ENCODE measurements at places on chromosomes 12 and 14.
A peak's percentile ranks its signal among the peaks of the same experiment; 100 is the strongest.

DNA sequence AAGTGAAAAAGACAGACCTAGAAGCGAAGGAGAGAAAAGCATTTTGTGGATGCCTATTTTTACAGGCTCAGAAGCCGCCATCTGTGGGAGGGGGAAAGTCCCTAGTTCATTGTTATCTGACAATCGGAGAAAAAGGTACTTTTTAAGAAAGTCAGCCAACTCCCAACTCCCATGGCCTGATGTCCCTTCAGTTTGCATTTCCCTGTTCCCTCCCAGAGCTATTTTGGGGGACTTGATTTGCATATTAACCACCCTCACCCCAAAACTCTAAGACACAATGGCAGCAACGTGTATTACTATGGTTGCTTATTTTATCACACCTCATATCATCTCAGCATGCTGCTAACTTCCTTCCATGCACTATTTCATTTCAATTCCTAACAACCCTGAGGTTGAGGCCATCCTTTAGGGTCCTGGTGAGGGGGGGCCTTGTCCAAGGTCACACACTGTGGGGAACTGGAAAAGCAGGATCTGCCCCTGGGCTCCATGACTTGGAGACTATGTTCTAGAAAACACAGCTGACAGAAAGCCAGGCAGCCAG is 18.7 kb downstream of the HVCN1 start:
- no peak for DNase-seq

GRCh38 chr12:103778781-103779180 is 62.3 kb downstream of the NT5DC3 start:
- no peak for DNase-seq

GRCh38 chr14:34833549-34834523 is 41.3 kb downstream of the BAZ1A start:
- peak; percentile 18 for DNase-seq

DNA sequence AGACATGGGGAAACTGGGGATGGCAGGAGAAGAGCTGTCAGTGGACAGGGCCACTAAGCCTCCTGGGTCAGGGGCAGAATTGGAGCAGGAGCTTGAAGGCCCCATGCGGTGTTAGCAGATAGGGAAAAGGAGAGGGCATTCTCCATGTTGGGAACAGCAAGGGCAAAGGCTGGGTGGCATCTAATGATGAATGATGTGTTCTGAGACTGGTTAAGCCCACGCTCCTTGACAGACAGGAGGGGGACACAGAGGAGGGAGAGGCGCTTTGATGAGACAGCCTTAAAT is 63.0 kb downstream of the CLMN start:
- no peak for DNase-seq

- DNase-seq, result peak; percentile 82
Measured at GRCh38 chr12:86551146-86551571, 295.0 kb upstream of the MGAT4C start.

- no peak for DNase-seq
Measured at GRCh38 chr12:93848523-93849101, 171.4 kb downstream of the CRADD start.

DNA sequence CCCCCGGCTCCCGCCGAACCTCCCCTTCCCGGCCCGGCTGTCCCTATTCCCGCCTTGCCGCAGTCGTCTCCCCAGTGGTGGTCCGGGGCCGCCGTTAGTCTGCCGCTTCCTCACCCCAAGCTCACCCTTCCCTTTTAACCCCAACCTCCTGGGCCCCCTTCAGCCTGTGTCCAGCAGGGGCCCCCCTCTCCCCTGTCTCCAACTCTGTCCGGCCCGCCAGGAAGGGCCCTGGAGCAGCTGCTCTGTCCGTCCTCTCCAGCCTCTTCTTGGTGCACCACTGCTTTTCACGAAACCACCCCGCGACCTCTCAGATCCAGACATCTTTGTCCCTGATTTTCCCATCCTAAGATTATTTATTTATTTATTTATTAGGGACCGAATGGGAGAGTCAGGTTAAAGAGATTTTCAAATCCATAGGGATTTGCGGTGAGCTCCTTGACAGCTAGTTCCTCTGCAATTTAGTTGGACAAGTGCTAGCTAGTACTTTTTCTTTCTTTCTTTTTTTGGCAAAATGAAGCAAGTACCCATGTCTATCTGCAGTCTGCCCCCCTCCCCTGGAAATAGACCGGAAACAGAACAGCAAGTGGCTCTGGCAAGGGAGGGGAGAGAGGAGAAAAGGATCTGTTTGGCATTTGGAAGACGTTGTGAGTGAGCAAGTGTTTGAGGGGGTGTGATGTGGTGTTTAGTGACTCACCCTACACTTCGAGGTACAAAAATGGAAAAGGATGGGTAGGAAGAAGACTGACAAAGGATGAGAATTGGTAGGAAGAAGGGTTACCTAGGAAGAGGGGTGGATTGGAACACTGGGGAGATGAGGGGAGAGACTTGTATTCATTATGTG is 632 bp downstream of the UBR7 start:
- peak; percentile 70 for DNase-seq

- no peak for DNase-seq
Measured at GRCh38 chr12:54060174-54060974, 6.7 kb downstream of the HOXC4 start.

- no peak for DNase-seq
Measured at GRCh38 chr12:52820521-52820920, 6.6 kb upstream of the KRT4 start.

DNA sequence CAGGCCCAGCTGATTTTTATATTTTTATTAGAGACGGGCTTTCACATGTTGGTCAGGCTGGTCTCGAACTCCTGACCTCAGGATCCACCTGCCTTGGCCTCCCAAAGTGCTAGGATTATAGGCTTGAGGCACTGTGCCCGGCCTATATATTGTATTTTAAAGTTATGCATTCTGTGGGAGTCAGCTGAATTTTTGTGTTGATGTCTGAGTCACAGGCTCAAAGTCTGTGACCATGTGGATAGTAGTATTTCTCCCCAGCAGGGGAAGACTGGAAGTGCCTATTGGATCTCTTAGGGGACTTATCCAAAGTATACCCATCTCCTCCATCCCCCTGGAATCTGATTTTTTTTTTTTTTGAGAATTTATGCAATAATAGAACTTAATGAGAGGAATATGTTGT is 43.8 kb upstream of the ATF1 start:
- no peak for DNase-seq

GRCh38 chr12:105409801-105410471 is 79.4 kb downstream of the C12orf75 start:
- peak; percentile 49 for DNase-seq

DNA sequence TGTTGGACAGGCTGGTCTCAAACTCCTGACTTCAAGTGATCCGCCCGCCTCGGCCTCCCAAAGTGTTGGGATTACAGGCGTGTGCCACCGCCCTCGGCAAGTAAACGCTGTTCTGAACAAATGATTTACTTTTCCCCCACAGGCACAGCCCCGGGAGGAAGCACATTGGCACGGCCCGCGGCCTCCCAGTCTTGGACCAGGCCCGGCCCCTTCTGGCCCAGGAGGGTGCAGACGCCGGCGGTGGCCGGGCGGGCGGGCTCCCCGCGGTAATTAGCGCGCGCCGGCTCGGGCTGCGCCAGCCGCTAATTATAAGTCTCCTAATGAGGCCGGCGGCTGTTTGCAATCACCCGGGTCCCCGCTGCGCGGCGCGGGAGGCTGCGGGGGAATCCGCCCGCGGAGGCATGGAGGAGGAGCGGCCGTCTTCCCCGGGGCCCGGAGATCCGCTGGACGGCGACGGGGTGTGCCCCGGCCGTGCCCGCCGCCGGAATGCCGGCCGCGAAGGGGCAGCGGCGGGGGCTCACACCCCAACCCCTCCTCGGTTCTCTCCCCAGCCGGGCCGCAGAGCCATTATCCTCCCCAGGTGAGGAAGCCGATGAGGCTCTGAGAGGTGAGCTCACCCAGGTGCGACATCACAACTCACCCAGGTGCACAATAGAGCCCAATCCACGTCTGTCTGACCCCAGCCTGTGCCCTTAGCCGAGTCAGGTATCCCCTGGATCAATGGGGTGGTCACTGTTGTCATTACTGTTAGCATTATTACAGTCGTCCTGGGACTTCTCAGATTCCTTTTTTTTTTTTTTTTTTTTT is 3.3 kb upstream of the POP5 start:
- peak; percentile 19 for DNase-seq

DNA sequence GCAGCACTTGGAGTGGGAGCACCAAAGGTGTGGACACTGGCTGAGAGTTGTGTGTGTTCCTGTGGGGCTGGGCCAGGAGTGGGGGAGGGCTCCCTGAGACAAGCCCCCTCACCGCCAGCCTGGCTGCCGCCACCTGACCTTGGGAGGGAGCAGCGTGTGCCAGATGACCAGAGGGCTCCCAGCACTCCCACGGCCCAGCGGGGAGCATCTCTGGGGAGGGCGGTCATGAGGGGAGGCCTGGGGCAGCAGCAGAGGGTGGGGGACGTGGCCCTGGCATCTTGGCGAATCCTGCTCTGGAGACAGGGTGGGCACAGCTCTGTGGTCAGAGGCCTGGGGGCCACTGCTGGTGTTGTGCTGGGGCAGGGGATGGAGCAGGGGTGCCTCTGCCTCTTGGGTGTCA is 10.7 kb downstream of the CEP170B start:
- DNase-seq, result no peak

DNA sequence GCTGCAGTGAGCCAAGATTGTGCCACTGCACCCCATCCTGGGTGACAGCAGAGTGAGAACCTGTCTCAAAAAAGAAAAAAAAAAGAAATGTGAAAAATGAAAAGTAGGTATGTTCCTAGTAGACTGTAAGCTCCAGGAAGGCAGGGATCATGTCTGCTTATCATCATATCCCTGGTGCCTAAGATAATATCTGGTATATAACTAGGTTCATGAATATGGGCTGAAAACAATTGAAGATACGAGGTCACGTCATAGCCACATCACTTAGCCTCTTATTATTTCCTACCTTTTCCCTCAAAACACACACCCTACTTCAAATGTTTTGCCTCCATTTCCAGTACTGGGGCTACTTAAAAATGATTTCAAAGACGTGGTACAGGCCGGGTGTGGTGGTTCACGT is 3.0 kb downstream of the POU6F1 start:
- DNase-seq, result no peak

GRCh38 chr14:33567023-33567728 is 383.7 kb downstream of the EGLN3 start:
- no peak for DNase-seq

- no peak for DNase-seq
Measured at GRCh38 chr14:91931478-91932088, 15.9 kb downstream of the FBLN5 start.

DNA sequence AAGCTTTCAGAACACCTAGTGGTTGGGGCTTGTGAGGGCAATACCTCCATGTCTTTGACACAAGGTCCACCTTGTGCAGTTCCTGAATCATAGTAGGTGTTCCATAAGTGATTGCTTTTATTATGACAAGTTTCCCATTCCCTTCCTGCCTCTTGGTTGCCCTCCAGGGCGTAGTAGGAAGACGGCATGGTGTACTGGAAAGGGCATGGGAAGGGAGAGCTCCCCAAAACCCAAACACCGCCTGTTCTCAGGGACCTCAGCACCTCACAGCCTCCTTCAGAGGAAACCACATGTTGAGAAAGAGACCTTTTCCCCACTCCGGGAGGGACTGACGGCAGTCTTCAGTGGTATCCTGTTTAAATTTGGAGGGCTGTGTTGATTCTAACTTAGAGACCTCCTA is 21.1 kb downstream of the EVL start:
- no peak for DNase-seq

DNA sequence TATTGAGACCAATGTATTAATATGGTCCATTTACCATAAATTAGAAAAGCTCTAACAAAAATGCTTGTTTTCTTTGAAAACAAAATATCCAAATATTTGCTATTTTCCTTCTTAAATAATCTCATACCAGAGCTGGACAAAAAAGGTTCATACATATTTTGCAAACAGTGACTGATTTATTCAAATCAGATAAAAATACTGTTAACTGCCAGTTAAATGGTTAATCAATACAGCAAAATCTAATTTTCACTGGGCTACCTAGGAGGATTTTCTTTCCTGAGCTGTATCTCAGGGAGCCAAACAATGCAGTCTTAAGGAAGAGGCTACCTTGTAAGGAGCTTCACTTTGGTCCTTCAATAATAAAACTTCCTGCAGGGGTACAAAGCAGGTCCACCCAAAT is 2.0 kb downstream of the FERMT2 start:
- no peak for DNase-seq

DNA sequence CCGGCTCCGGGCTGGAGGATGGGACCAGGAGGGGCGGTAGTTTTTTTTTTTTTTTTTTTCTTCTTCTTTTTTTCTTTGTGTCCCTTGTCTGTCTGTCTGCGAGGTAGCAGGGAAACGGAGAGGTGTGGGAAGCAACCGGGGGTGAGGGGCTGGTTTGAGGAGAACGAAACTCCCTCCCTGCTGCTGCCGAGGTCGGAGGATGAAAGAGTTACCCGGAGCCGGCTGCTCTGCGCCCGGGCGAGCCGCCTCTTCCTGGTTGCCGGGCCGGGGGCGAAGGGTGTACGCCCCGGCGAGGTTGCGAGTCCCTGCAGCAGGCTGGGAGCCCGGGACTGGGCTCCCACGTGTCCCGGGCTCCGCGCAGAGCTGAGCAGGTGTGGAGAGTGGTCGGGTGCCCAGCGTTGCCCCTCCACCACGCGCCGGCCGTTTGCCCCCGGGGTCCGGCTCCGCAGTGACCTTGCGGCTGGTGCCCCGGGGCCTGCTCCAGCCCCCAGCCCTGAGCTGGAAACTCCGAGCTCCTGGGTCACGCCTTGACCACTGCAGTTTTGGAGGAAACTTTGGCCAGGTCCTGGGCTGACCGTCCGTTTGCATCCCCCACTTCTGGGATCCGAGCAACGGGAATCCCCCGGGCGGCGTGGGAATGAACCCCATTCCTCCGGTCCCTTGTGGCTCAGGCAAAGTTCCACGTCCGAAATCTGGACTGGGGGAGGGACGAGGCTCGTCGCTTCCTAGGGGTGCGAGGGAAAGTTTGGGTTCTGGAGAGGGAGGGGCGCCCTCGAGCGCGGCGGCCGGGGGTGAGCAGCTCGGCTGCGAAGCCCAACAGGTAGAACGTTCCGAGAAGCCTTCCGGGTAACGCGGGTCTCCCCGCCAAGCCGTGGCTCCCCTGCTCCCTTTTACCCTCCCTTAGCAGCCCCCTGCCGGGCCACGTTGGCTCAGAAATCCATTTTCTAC is 1.3 kb downstream of the CHST11 start:
- DNase-seq, result no peak

- DNase-seq, result no peak
Measured at GRCh38 chr14:90513161-90514014, 116.6 kb downstream of the CALM1 start.

DNA sequence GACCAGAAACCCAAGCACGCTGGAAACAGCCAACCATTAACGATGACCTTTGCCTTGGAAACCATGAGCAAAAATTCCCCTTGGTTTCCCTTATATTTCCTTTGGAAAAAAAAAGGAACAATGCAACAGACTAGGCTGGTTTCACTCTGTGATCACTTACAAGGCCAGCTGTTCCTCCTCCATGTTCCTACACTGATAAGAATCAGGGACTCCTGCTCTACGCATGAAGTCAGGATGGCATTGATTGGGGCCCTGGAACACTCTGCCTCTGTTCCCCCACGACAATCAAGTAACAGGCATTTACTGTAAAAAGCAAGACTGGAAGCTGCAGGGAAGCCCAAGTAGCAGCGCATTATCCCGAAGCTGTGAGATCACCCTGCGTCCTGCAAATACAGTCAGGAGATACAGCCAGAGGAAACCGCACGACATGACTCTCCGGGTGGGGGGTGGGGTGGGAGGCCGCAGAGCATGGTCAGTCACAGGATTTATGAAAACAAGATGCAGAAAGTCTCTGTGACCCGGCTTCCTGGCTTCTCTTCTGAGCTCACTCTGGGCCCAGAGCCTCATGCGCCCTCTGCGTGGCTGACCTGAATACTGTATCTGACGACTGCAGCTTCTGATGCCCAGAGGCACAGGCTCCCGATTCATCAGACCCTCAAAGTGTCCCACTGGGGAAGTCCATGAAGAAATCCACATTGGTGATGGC is 31.1 kb downstream of the SSH1 start:
- peak; percentile 93 for DNase-seq

Data from cardiac fibroblast (primary cell).